ENCODE measurements at places on chromosomes 2 and 18.
A peak's percentile ranks its signal among the peaks of the same experiment; 100 is the strongest.

DNA sequence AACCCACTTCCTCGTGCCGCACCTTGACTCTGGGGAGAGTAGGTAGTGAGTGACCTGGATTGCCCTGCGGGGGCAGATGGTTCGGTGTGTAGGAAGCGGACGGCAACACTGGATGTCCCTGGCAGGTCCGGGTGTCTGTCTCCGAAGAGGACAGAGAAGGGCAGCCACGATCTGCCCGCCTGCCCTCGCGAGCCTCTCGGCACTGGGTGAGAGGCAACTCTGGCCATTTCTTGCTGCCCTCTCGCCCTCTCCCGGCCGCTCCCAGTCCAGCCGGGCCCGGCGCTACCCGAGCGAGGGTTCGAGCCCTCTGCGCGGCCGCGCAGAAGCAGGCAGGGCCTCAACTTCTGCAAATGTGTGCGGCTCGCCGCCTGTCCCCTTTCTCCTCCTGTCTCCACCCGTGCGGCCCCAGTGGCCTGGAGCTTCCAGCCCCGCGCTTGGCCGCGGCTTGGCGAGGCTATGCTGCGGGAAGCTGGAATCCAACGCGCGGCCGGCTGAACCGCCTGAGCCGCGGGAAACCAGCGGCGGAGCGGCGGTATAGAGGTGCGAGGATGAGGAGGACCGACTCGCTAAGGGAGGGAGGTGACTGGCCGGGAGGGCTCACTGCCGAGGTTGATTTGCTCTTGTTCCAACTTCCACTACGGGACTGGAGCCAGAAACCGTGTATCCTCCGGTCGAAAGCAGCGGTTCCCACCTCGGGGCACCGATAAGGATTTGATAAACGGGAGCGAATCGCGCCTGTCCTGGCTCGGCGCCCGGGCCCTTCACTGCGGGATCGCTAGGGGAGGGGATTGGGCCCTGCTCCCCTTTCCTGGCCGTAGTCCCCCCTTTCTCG is 1.5 kb downstream of the EPAS1 start:
- DNase-seq = no peak

DNA sequence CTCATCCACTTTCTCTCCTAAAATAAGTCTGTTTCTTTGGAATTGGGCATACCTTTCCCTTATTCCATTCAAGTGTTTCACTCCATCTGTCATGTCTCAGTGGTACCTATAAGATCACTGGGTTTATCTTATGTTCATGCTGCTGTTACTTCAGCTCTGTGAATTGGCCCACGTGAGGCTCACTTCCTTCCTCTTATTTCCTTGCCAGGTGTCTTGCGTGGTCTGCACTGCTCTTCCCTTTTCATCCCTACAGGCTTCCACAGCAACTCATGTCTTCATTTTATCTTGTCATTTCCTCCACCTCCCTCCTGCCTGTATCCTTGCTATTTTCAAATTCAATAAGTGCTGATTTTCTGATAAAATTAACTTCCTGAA is 159.1 kb upstream of the ALPP start:
- no peak for DNase-seq

- no peak for DNase-seq
These were observed 22.7 kb upstream of the ACMSD start for GRCh38 chr2:134815741-134816140.

- no peak for DNase-seq
These were observed 1331.8 kb upstream of the ZEB2 start for GRCh38 chr2:145851730-145852129.

- peak; percentile 65 for DNase-seq
These were observed 262.7 kb upstream of the FSIP2 start for GRCh38 chr2:185475914-185476313.

DNA sequence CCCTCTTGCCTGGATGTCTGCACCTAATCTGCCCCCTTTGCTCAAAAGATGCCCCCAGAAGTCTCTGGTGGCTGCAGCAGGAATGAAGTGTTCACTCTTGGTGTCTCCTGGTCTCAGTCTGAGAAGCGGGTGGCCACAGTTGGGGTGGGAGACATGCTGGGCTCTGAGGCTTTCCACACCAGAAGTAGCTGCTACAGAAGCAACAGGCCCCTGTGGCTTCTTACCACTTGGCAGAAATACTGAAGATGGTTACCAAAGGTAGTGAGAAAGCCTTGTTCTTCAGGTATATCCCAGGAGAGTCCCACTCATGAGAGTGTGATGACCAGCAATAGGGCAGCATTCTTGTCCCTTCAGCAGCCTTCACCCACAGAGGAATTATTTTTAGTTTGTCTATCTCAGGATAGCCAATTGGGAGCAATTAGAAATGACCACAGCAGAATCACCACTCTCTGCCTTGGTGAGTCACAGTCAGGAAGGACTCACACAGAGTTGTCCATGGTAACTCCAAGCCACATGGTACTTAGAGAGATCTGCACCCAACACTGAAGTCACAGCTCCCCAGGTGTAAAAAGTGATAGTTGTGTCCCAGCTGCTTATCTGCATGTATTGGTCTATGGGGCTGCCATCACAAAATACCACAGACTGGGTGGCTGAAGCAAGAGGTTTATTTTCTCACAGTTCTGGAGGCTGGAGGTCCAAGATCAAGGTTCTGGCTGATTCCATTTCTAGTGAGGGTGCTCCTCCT is 169.8 kb upstream of the ID2 start:
- DNase-seq = no peak

- DNase-seq = no peak
These were observed 46.1 kb upstream of the GPC1 start for GRCh38 chr2:240389302-240389805.

- DNase-seq = no peak
These were observed 405.5 kb downstream of the RND3 start for GRCh38 chr2:150081775-150082481.

DNA sequence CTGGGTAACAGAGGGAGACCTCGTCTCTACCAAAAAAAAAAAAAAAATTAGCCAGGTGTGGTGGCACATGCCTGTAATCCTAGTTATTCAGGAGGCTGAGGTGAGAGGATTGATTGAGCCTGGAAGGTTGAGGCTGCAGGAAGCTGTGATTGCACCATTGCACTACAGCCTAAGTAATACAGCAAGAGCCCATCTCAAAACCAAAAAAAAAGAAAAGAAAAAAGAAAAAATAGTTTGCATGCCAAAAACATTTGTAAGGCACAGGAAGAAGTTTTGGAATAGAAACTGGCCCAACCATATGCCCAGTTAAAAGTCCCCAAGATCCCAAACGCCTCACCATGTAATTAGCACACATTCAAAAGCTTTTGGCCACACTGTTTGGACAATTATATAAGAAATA is 13.4 kb upstream of the ACOXL start:
- DNase-seq = no peak

DNA sequence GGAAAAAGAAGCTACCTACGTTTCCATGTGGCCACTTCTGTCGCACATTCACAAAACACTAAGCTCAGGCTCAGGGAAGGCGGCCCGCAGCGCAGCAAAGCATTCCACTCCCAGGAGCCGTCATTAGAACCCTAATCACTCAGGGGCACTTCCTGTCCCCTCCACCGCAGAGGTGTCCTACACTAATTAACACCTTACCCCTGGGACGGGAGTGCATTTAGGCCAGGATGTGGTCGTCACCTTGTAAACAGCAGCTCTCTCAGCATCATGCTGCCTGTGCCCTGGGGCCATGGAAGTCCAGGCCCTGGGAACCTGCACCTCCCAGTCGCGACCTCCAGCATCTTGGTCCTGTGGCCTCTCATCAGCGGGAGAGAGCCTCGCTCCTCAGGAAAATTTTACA is 359.8 kb upstream of the SALL3 start:
- no peak for DNase-seq
